ENCODE measurements at places on chromosomes 5 and 9.

DNA sequence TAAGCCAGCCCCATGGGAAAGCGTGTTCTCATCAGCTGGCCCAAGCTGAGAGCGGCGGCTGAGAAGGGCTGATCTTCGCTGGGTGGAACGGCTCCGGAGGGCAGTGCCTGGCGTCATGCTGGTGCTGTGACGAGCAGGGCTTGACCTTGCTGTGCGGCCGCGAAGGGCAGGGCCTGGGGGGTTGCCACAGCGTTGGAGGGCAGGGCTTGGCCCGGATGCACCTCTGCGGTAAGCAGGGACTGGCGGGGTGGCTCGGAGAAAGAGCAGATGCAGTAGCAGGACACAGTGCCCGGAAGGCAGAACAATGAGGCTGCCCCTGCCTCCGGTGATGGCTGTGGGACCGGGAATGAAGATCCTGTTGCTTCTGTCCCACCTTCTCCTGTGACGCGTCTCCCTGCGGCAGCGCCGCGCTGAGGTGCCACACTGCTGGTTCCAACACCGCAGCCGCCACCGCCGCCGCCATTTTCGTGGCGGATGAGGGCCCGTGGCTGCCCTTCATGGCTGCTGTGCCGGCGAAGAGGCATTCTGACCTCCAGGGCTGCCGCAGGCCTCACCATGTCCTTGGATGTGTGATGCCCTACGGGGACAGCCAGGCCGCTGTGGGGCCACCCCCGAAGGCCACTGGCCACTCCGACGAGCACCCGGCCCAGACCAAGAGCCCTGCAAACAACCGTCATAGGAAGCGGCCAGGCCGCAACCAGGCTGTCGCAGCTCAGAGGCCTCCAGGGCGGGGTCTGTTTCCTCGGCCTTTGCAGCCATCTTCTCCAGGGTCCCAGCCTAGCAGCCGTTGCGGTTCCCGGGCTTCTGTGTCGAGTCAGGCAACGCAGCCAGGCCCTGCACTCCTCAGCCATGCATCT lies 890.5 kb upstream of the CTNND2 start:
- DNase-seq: no peak

DNA sequence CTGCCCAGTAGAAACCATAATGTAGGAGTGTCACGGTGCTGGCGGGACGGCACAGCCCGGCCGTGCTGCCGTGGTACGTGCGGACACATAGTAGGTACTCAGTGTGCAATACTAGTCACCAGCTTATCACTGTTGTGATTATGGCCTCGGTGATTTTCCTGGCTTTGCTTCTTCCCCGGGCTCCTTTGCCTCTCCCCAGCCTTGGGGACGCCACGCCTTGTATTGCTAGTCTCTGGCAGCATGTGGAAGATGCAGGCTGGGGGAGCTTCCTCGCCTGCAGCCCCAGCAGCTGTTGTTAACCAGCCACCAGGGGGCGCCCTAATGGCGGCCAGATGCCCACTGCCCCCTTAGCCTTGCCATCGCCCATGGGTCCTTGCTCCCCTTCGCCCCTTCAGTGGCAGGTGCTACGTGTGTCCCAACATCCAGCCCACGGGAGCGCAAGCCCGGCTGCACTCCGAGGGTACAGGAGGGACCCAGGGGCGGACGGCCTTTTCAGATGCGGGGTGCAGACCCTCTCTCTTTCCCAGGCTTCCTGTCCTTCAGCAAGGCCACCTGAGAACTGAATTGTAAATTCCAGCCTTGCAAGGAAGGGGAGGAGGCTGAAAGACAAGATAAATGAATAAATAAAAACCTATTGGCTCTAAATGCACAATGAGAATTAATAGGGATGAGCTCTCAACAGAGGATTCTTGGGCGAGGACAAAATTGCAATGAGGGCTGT lies 8.0 kb downstream of the NTNG2 start:
- DNase-seq: no peak

DNA sequence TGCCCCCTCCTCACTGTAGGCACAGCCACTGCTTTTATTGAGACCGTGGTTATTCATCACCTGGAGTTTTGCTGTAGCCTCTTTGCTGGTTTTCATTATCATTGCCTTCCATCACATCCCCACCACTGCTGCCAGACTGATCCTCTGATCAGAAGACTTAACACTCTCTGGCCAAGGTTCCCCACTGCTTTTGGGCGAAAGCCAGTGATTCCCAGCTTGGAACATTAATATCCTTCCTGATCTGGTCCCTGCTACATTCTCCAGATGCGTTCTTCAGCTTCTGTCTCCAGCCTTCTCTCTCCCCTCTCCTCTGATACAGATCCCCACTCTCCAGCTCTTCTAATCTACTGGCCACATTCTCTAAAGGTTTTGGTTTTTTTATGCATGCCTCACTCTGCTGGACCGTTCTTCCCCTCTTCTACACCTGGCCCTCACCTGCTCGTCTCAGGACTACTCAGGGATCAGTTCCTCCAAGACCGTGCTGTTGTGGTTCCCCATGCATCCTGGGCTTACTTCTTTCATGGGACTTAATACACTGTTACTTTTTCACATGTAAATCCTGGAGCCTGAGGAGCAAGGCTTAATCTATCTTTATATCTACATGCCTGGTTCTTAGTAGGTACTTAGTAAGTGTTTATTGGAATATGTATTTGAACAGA lies 115.0 kb downstream of the PRKACG start:
- no peak for DNase-seq

DNA sequence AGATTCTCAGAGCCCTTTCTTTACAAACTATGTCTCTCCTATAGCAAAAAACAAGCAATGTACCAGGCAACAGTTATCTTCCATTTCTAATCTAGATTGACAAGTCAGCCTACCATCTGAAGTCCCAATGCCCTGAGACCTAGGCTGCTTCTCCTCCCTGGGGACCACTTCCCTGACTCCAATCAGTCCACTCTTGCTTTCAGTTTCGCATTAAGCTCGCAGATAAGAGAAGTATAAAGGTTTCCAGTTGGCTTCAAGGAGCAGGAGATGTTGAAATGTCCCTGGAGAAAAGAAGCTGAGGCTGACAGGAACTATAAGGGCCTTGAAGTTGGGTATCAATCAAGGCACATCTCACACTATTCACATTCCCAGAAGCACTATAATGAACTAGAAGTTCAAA lies 32.3 kb downstream of the ERP44 start:
- peak; percentile 40 for DNase-seq

DNA sequence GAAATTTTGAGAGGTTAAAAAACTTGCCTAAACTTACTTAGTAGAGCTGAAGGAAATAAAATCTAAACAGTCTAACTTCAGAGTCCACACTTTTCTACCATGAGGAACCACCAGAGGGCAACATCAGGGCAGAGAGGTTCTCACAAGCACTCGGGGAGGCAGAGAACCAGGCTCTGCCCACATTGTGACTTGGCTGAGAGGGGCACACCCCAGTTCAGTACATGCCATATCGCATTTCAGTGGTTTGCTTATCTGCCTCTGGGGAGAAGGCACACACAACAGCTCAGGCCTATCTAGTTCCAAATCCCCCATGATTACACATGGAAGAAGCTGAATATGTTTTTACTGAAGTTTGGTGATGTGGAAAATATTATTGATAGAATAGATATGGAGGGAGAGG lies 49.2 kb downstream of the EQTN start:
- DNase-seq: no peak

- DNase-seq: no peak
Measured at GRCh38 chr9:28628031-28628430, 1054.8 kb upstream of the C9orf72 start.

DNA sequence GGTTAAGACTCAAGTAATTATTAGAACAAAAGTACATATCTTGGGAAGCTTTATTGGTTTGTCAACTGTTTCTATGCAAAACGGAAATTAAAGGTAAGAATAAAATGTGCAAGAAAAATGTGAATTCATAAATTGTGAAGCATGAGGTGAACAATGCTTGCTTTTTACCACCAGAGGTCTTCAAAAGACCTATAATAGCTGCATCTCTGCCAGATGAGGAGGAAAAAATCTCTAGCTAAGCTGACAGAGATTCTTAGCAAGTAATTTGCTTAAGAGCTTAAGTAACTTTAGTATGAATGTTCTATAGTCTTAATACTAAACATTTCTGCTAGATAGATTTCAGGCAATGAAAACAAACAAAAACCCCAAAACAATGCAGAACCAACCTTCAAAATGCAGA lies 54.1 kb downstream of the MRPS30 start:
- no peak for DNase-seq

DNA sequence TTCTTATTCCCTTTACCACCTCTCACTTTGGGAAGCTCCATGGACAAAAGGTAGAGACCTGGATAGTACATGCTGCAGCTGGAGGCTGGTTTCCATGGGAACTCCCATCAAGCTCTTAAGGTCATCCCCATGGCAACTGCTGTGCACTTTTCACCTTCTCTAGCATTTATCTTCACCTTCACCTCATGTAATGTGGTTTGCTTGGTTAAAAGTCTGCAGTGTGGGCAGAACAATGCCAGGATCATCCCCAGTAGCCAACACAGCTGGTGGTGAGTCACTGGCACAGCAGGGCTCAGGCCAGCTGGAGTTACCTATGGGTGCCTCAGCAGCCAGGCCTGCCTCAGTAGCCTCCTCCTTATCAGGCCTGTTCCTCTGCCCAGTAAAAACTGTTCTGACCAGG lies 210.5 kb downstream of the GRIA1 start:
- no peak for DNase-seq

- no peak for DNase-seq
Measured at GRCh38 chr9:98999152-98999525, 55.4 kb downstream of the COL15A1 start.

DNA sequence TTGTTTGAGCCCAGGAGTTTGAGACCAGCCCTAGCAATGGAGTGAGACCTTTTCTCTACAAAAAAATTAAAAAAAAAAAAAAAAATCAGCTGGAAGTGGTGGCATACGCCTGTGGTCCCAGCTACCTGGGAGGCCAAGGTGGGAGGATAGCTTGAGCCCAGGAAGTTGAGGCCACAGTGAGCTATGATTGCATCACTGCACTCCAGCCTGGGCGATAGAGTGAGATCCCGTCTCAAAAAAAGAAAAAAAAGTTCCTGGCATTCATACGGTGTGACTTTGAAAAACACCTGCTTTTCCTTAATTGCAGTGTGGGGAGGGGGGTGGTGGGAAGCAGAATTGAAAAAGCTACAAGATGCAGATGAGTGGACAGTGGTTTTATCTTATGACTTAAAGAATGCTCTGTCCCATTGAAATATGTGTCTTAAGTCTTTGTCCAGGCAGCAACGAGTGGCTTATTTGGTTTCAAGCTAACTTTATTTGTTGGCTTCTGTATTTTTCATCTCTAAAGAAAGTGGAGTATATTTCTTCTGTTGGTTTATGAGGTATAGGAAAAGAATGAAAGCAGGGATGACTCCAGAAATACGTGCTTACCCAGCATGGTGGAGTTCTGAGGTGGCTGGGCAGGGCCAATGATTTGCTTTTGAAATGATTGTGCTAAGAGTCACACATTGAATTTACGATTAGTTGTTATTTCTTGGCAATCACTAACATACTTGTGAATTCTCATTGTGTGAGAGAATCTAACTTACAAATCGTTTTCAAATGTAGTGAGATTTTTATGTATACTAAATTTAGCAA lies 27.8 kb downstream of the ROPN1L start:
- no peak for DNase-seq

DNA sequence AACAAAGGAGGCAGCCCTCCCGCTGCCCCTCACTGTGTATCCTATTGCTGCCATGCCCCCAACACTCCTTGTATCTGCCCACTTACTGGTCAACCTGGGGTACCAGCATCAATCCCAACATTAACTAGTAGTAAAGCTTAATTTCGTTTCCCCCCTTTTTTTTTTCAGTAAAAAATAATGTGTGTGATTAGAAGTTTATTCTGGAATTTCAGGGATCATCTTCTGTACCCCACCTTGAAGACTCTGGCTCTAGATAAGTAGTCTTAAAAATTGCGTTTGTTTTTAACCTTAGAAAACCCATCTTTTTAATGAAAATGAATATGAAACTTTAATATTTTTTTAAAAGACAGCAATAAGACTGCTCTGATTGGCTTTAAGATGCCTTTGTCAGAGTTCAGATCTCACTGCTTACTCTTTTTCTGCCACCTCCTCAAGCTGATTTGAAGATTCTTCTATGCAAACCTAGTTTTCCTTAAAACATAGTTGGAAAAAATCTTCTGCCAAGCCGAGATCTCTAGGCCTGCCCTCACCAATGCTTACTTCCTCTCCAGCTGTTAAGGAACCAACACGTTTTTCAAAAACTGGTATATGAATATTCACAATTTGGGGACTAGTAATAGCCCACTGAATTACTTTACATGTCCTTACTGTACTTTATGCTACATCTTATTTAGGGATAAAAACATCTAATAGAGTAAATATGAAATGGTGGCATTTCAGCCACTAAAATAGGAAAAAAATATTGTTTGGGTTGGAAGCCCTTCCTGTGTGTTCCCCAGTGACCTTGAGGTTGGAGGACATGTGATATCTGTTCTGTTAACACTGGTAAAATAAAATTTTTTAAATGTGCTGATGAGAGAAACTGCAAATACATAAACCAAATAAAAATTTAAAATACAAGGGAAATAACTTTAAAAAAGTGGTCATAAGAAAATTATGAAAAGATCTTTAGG lies 4.0 kb upstream of the RHOBTB3 start:
- no peak for DNase-seq

DNA sequence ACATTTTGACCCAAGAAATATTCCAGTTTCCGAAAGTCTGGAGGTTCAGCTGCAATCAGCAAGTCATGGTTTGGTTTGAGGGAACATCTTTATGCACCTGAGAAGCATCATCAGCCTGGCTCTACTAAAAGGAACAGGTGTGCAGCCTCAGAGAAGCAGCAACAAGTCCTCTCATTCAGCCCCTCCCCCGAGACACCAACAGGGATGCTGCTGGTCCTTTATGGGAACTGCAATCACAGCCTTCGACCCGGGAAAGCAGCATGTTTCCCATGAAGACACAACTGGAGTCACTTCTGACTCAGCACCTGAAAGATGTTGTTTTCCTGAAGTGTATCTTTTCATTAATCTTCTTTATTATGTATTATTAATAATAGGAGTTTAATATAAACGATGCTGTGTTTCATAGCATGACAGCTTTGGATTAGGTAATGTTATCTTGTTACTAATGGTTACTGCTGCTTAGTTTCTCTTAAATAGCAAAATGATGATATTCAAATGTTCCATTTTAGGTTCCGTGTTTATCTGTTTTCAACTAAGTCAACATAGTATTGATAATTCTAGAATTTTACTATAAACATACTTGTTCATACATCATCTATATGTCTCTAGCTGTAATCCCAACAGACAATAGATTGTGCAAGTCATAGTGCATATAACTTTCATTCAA lies 15.6 kb upstream of the NREP start:
- DNase-seq: no peak

- no peak for DNase-seq
Measured at GRCh38 chr5:25119650-25120049, 474.9 kb upstream of the CDH10 start.

DNA sequence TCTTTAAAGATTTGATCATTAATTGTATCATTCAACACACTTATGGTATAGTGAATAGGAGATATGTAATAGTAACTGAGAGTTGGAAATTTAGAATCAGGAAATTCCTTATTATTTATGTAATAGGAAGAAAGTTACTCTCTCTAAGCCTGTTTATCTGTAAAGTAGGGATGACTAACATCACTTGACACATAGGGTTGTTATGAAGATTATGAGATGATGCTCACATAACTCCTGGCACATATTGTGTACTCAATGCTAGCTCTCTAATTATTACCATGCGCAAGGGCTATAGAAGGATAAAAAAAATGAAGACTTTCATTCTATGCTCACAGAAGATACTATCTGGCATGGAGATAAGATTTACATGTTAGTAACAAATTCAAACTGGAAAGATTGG lies 149.9 kb downstream of the ISOC1 start:
- no peak for DNase-seq

Data from heart right ventricle (tissue), 16 donors.